ENCODE measurements at places on chromosomes 11 and 22.
A peak's percentile ranks its signal among the peaks of the same experiment; 100 is the strongest.

DNA sequence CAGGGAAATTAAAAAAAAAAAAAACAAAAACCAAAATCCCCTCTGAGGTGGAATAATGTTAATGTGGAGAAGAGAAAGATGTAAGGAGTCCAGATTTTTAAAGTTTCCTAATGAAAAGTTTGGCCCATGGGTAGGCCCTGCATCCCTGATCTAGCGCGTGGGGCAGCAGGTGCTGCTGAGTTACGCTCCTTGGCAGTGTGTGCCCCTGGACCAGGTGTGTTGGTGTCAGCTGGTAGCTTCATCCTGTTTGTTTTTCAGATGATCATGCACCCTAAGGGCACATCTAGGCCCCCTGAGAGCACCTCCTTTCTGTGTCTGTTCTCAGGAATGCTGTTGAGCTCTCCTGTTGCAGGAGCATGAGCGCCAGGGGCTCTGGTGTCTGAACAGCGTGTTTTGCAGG lies 6.7 kb downstream of the DGCR8 start:
- DNase-seq = no peak

- no peak for DNase-seq
These were observed 71.5 kb upstream of the BID start for GRCh38 chr22:17845790-17846189.

- DNase-seq = no peak
These were observed 5.0 kb upstream of the MUC6 start for GRCh38 chr11:1041471-1041870.

GRCh38 chr11:119166368-119167076 lies 2.0 kb upstream of the NLRX1 start:
- no peak for DNase-seq

DNA sequence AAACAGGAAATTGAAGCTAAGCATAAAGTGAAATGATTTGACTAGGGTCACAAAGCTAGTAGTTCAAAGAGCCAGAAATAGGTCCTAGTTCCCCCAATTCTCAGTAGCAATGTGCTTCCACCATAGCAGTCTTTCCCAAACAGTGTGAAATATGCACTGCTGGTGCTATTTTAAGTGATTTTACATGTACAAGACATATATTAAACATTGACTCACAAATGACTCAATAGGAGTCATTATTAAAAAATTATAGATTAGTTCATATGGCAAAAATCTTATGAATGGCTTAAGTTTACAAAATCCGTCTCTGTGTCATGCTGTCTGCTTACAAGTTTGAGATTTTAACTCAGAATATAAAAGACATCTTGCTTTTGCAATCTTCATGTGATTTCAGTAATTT lies 21.4 kb downstream of the KIF18A start:
- no peak for DNase-seq

GRCh38 chr11:117815262-117815803 lies 9.2 kb downstream of the FXYD2 start:
- DNase-seq = peak; percentile 20

DNA sequence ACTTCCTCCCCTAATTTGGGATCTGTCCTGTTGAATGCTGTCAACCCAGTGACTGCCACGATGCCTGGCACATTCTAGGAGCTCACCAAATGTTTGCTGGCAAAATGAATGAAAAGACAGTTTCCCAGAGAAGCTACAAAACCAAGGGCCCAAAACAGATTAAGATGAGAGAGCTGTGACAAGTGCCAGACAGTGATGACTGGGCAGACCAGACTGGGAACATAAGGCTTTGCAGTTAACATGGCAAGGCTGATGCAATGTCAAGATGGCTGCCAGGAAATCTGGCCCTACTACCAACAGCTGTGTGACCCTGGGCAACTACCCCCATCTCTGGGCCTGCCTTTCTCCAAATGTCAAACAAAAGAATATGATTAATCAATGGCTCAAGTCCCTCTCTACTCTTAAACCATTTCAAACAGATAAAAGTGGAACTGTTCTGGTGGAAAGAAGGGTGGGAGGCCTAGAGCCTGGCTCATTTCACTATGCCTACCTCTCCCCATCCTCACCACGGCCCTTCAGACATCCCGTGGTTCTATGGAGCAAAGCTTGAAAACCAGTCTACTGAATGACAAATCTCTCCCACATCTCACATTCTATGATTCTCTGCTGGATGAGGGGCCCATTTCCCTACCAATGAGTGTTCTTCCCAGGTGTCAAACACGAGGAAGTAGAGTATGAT lies 12.8 kb downstream of the AP1B1 start:
- DNase-seq = no peak

- no peak for DNase-seq
These were observed 10.2 kb downstream of the C11orf96 start for GRCh38 chr11:43952401-43953342.

DNA sequence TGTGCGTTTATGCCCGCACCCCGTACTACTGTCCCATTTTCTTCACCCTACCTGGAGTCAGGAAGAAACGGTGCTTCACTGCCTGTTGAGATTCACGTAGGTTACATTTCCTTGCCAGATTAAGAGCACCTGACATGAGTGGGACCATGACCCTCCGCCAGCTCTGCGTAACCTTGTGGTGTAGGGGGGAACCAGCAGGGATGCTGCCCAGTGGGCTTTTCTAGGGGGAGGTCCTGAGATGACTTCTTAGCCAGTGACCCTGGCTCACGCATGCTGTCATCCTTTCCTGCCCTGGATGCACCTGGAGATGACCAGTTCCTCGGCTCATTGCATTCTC lies 967 bp upstream of the ARVCF start:
- no peak for DNase-seq

- no peak for DNase-seq
These were observed 8.4 kb downstream of the MAPK8IP2 start for GRCh38 chr22:50608996-50609395.

DNA sequence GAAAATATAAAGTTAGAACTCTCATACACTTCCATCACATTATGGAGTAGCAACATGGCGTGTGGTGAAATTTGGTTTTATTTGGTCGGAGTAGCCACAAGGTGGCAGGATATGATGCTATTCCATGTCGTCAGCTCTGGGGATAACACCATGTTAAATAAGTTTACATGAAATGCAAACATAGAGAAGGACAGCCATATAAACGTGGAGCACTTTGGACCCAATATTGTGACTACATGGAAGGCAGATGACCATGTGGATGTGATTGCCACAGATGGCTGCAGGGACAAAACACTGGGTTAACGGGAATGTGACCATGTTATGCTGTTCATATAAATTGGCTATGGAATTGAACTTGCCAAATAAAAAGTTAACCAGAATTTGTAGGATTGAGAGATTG lies 21.0 kb downstream of the OR5M11 start:
- no peak for DNase-seq

DNA sequence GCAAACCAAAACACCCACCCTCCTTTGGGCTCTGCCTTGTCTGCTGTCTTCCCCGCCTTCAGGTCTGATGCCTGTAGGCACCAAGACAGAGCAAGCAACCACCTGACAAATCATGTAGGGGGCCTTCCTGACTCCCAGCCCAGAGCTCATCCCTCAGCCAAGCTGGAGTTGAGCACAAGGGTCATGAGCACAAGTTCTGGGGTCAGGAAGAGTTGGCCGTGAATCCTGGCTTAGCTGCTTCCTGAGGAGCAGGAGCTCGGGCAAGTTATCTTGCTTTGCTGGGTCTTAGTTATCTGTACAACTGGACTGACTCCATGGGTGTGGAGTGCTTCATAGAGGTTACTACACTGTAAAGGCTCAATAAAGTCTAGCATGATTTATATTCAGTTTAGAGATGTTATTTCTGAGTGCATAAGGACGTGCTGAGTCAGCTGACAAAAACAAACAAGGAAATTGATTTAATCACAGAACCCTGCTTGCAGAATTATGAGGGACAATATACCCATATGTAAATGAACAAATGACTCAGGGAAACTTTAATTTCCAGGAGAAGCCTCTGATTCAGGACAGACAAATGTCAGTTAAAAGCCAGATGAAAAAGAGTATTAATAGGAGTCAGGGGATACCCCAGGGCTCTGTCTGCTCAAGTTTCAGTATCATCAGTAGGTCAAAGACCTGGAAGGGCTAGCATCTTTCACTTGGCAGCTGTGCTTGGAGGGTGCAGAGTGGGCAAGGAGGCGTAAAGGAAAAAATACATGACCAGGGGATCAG lies 15.0 kb upstream of the APOA1 start:
- DNase-seq = no peak

DNA sequence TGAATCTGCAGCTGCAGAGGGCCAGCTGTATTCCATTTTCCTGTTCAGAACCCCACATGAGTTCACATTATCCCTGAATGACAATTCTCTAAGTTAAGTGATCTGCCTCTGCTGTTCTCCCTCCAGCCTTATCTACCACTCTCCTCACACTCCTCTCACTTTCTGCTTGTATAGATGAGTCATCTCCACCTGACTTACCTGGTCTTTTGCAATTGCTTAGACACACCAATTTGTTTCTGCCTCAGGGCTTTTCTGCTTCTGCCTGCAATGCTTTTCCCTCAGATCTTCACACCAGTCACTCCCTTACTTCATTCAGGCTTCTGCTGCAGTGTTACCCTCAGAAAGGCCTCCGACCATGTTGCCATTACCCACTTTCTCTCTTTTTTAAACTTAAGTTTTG lies 118.1 kb downstream of the ATM start:
- DNase-seq = no peak

DNA sequence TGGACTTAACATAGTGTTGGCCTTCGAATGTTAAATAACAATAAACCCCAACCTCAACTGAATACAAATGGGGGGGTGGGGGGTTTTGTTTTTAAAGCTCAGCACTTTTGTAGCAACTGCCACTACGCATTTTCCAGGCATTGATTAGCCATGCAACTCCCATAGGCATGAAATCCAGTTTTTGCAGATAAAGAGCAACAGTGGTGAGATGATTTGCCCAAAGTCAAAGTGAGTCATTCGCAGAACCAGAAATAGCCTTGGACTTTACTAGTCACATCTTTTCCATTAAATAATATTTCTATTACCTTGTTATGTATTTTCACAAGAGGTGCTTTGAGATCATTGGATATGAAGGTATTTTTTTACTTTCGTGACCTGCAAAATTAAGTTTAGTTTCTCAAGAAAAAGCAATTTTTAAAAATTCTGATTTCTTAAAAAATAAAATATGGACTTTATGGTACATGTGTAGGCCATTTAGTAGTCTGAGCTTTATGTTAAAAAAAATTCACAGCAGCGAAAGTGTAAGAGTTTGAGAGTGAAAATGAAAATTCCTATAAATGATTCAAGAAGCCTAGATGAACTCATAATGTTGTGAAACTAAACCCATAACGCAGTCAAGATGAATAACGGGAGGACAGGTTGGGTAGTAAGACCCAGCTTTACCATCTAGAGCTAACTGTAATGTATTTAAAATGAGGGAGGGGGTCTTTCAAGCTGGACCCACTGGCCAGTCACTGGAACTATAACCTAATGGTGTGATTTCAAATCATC lies 1.9 kb upstream of the PHF21A start:
- no peak for DNase-seq

DNA sequence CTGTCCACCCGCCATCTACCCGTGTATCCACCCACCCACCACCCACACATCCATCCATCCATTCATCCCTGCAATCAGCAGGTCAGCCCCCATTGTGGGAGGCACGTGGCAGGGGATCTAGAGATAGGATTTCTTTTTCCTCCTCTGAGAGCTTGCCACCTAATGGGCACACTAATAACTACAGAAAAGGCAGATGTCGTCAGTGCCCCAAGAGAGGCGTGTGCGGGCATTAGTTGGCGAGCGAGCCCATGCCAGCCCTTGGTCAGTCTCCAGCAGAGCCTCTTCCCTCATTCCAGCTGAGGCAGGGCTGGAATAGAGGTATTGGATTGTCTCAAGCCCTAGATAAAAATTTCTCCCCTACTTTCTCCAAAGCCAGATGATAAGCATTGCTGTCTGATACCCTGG lies 9.7 kb downstream of the USP2 start:
- no peak for DNase-seq

GRCh38 chr11:45045683-45046471 lies 95.2 kb upstream of the TP53I11 start:
- DNase-seq = no peak

DNA sequence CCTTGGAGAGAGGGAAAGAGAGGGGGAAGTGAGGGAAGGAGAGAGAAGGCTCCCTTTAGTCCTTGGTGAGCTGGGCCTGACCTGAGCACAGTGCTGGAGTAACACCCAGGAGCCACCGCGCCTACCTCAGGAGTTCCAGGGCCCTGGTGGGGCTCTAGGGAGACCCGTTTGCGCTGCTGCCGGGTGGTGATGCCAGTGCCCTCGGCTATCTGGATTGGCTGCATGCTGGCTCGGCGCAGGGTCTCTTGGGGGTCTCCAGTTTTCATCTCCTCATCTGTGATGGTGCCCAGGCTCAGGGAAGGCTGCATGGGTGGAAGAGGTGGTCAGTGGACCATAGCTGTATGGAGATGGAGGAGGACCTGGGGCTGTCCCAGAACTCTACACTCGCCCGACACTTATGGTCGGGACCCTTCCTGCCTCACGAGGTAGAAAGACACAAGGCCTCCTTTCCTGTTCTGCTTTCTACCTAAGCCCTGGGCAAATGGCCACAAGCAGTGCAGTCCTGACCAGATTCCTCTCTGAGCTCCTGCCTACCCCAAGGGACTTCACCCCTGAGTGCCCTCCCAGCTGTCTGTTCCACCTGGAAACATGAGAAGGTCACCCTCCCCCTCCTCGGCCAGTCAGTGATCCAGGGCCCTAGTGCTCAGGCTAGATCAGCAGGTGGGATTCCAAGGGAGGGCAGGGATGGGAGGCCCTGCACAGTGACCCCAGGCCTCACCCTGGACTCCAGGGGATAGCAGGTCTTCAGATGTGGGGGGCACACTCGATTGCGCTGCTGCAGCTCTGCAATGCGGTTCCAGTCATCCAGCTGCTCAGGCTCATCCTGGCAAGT lies 6.0 kb downstream of the IL18BP start:
- no peak for DNase-seq

- no peak for DNase-seq
These were observed 65.4 kb downstream of the LINC01488 start for GRCh38 chr11:69546735-69547370.

DNA sequence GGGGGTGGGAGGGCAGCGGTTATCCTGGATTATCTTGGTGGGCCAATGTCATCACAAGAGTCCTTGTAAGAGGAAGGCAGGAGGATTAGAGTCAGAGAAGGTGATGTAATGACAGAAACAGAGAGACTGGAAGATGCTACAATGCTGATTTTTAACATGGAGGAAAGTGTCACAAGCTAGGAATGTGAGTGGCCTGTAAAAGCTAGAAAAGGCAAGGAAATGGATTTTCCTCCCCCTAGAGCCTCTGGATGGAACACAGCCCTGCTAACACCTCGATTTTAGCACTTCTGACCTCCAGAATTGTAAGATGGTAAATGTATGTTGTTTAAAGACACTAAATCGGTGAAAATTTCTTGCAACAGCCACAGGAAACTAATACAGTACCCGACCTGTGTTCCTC lies 109.3 kb downstream of the MN1 start:
- DNase-seq = no peak

- DNase-seq = no peak
These were observed at the start of gene UBQLN3 for GRCh38 chr11:5509803-5510202. UBQLN3 (minus strand) TSS chr11:5509957; CDS start chr11:5509558, 399 bp downstream.

- DNase-seq = no peak
These were observed 32.9 kb downstream of the RBFOX2 start for GRCh38 chr22:35995772-35996171.

DNA sequence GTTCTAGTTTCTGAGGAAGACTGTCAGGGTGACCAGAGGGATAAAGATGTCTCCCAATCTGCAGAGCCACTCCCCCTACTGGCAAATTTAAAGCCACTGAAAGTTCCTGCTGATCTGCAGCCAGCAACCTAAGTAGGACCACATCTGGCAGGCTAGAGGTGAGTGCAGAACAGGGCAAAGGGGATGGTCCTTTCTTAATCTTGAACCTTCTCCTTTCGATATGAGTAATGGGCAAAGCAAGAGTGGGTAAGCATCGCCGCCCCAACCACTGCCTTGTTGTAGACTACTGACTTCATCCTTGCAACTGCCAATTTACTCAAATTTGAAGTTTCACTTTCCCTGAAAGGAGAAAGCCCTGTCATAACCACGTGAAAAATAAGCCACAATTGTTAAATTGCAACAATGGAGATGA lies 30.7 kb downstream of the SCUBE2 start:
- no peak for DNase-seq
